ENCODE measurements at places on chromosomes 2 and 18. TPM values are rescaled to one million over a fixed set of nuclear protein-coding genes. Genes with fewer than 3 reads are reported as not detected.
A peak's percentile ranks its signal among the peaks of the same experiment; 100 is the strongest.

GRCh38 chr2:238971318-238972145, 123.6 kb downstream of the TWIST2 start:
- H3K4me3 ChIP-seq: no peak overlapping the region
- H3K27me3 ChIP-seq: no peaks in the 10 kb centered on the region
- H3K27ac ChIP-seq: no peak overlapping the region
- DNase-seq: no peak
- no peaks in the 10 kb centered on the region for H3K36me3 ChIP-seq
- H3K4me1 ChIP-seq: peaks cover 10% of the 10 kb centered on the region

DNA sequence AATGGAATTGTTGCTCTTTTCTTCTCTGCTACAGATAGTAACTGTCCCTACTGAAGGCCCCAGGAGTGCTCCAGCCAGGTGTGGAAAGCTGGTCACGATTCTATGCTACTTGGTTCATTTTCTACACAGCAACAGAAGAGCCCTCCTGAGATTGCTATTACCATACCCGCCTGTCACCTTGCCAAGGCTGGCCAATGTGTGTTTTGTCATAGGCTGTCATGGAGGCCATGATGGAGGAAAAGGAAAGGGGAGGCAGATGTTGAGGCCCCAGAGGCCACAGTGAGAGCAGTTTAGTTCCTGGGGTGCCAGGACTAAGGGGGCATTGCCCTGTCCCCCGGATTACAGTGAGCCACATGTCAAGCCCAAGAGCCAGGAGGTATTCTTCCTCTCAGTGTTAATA, 952 bp downstream of the ELMOD3 start:
- H3K27me3 ChIP-seq: no peaks in the 10 kb centered on the region
- DNase-seq: no peak

GRCh38 chr18:49050452-49050851, 99.7 kb upstream of the SMAD7 start:
- no peak overlapping the region for H3K27ac ChIP-seq
- no peak for DNase-seq
- H3K27me3 ChIP-seq: no peaks in the 10 kb centered on the region
- H3K4me1 ChIP-seq: peaks cover 38% of the 10 kb centered on the region
- H3K4me3 ChIP-seq: no peak overlapping the region

GRCh38 chr18:63700501-63700900, 2.3 kb upstream of the SERPINB11 start:
- no peaks in the 10 kb centered on the region for H3K27me3 ChIP-seq
- no peaks in the 10 kb centered on the region for H3K36me3 ChIP-seq
- no peak overlapping the region for H3K27ac ChIP-seq
- DNase-seq: no peak

GRCh38 chr2:132586835-132587234, 83.2 kb downstream of the LYPD1 start:
- H3K4me3 ChIP-seq: no peak overlapping the region
- no peak overlapping the region for H3K27ac ChIP-seq
- H3K4me1 ChIP-seq: peaks cover 3% of the 10 kb centered on the region

DNA sequence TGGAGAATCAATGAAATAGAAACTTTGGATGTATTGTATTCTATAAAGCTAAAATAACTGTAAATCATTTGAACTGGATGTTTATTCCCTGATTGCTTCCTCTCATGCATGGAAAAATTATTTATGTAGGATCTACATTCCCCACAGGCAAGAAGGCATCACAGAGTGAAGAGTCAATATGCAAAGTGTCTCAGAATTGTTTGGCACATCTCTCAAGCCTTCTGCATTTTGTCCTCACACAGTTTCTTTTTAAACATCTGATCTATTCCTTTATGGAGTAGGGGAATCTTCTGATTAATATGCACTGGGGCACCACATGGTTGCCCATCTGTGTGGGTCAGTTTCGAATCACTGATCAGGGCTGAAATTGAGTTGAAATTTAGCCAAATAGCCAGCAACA, 465.4 kb downstream of the ZNF804A start:
- no peaks in the 10 kb centered on the region for H3K4me1 ChIP-seq
- H3K27me3 ChIP-seq: no peaks in the 10 kb centered on the region
- no peak overlapping the region for H3K27ac ChIP-seq
- H3K36me3 ChIP-seq: no peaks in the 10 kb centered on the region
- no peak for DNase-seq
- H3K4me3 ChIP-seq: no peak overlapping the region

GRCh38 chr2:54574107-54574859, 118.2 kb downstream of the SPTBN1 start:
- H3K27me3 ChIP-seq: no peaks in the 10 kb centered on the region
- DNase-seq: peak; percentile 60

MC4R gene
- 0.28 TPM for total RNA-seq

GRCh38 chr2:24626131-24626530, 135.1 kb downstream of the NCOA1 start:
- H3K4me1 ChIP-seq: no peaks in the 10 kb centered on the region
- no peak overlapping the region for H3K27ac ChIP-seq
- no peaks in the 10 kb centered on the region for H3K36me3 ChIP-seq
- H3K4me3 ChIP-seq: no peak overlapping the region

GRCh38 chr2:38754506-38754905, 3.3 kb upstream of the SRSF7 start:
- peaks cover 1% of the 10 kb centered on the region for H3K36me3 ChIP-seq
- H3K4me1 ChIP-seq: peaks cover 3% of the 10 kb centered on the region
- H3K4me3 ChIP-seq: no peak overlapping the region

GRCh38 chr18:12885500-12885899, 1.5 kb upstream of the PTPN2 start:
- no peak overlapping the region for H3K27ac ChIP-seq
- no peaks in the 10 kb centered on the region for H3K36me3 ChIP-seq
- DNase-seq: no peak
- no peaks in the 10 kb centered on the region for H3K27me3 ChIP-seq
- H3K4me3 ChIP-seq: no peak overlapping the region

DNA sequence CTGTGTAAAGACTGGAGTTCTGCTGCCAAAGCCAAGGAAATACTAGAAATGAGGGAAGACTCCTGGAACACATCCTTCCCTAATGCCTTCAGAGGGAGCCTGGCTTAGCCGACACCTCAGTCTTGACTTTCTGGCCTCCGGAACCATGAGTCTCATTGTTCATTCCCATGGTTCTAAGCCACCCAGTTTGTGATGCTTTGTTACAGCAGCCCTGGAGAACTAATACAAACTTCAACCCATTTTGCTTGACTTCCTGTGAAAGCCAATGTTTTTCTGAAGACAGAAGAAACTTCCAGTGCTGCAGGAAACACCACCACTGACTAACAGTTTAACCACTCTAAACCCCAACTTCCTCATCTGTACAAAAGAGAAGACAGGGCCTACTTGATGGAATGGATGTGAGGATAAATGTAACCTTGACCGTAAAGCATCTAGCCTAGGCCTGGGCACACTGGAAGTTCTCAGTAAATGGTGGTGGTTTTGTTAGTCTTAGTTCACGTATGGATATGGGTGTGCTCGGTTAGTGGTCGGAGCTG, 85.9 kb upstream of the RFX8 start:
- H3K36me3 ChIP-seq: no peaks in the 10 kb centered on the region
- H3K4me1 ChIP-seq: peaks cover 9% of the 10 kb centered on the region
- peaks cover 7% of the 10 kb centered on the region for H3K27me3 ChIP-seq
- H3K27ac ChIP-seq: no peak overlapping the region

DNA sequence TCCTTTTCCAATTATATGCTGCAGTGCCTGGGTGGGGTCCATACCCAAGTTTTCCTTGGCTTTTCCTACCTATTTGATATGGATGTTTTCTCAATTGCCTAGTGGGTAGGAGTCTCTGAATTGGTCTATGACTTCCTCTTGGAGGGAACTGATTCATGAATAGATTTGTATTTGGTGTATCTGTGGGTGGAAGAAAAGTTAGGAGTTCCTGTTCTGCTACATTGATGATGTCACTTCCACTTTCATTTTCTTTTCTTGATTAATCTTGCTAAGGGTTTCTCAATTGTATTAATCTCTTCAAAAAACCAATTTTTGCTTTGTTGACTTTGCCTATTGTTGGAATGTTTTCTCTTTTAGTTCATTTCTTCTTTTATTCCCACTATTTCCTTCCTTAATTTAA, 37.4 kb upstream of the SLC9A2 start:
- no peak for DNase-seq
- no peaks in the 10 kb centered on the region for H3K36me3 ChIP-seq
- no peak overlapping the region for H3K4me3 ChIP-seq
- no peaks in the 10 kb centered on the region for H3K27me3 ChIP-seq
- H3K27ac ChIP-seq: no peak overlapping the region

GRCh38 chr2:191676790-191677645, 918 bp upstream of the NABP1 start:
- peak; percentile 93 for DNase-seq
- H3K27me3 ChIP-seq: no peaks in the 10 kb centered on the region
- H3K27ac ChIP-seq: peak overlapping the region; percentile 89
- peak overlapping the region; percentile 69 for H3K4me3 ChIP-seq
- peaks cover 3% of the 10 kb centered on the region for H3K4me1 ChIP-seq
- peaks cover 1% of the 10 kb centered on the region for H3K36me3 ChIP-seq

GRCh38 chr2:72415241-72415661, 267.6 kb upstream of the CYP26B1 start:
- H3K27me3 ChIP-seq: peaks cover 2% of the 10 kb centered on the region
- DNase-seq: peak; percentile 62
